ENCODE measurements at places on chromosomes 1 and 21.
A peak's percentile ranks its signal among the peaks of the same experiment; 100 is the strongest.

DNA sequence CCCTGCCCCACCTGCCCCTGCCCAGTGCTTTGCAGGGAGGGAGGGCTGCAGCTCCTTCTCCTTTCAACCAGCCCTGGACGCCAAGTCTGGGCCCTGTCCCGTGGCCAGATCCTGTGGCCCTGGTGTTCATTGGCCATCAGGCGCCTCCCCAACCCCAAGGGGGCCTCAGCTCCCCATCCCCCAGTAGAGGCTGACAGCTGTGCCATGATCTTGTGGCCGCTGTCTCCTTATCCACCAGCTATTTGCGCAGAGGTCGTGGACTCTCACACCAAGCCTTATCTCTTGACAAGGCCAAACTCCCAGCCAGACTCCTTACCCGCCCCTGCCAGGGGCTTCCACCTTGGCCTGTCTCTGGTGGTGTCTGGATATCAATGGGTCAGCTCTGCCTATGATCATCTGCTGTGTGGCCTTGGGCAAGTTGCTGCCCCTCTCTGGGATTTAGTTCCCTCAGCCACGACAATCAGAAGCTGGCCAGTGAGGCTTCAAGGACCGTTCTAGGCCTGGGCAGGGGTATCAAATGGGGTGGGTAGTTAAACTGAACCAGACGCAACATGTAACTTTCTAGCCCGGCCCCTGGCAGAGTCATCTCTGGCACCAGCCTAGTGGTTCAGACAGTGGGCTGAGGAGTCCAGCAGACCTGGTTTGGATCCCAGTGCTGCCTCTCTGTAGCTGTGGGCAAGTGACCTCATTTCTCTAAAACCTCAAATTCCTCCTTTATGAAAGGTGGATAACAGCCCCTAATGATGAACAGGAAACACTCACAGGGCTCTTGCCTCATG, 3.3 kb upstream of the COL8A2 start:
- no peak for DNase-seq

GRCh38 chr21:17402937-17403336, 109.9 kb upstream of the CXADR start:
- DNase-seq: no peak

DNA sequence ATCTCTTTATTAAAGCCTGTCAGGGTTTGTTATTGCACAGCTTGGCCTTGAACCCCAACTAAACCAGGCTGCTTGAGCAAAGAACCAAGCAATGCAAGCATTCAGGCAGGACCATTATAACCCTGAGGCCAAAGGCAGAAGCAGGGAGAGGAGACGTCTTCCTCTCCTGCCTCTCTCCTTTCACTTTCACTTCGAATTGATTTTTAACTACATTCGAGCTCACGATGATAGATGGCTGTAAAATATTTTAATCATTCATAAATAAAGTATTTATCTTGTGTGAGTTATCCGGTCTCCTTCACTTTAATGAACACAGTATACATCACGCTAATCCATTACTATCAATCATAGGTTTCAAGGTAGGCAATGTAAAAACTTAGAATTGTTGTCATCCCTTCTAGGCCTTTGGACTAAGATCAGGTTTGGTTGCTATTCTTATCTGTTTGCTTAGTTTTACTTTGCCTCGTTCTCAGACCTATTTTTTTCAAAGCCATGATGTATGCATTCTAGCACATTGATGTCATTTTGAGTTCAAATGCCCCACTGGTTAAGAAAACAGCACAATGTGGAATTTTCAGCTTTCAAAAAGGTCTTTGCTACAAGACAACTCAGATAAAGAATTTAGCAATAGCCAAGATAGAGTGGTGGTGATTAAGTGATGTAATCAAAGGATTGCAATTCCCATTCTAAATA, 480.2 kb upstream of the RUNX1 start:
- peak; percentile 50 for DNase-seq

DNA sequence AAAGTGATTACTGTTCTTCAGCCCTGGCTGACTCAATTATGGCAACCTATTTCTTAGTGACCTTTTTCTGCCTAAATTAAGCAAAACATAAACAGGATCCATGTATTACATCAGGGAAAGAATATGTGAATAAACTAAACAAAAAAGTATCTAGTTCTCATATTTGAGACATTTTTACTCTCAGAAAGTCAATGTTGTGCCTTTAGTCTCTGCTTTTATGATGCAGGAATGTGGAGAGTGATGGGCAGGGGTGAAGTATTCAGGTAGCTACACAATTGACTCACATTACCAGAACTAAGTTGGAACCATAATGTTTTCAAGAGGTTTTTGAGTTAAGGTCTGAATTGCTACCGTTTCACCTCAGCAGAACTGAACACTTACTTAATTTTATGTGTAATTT, 462.7 kb upstream of the CXADR start:
- no peak for DNase-seq

DNA sequence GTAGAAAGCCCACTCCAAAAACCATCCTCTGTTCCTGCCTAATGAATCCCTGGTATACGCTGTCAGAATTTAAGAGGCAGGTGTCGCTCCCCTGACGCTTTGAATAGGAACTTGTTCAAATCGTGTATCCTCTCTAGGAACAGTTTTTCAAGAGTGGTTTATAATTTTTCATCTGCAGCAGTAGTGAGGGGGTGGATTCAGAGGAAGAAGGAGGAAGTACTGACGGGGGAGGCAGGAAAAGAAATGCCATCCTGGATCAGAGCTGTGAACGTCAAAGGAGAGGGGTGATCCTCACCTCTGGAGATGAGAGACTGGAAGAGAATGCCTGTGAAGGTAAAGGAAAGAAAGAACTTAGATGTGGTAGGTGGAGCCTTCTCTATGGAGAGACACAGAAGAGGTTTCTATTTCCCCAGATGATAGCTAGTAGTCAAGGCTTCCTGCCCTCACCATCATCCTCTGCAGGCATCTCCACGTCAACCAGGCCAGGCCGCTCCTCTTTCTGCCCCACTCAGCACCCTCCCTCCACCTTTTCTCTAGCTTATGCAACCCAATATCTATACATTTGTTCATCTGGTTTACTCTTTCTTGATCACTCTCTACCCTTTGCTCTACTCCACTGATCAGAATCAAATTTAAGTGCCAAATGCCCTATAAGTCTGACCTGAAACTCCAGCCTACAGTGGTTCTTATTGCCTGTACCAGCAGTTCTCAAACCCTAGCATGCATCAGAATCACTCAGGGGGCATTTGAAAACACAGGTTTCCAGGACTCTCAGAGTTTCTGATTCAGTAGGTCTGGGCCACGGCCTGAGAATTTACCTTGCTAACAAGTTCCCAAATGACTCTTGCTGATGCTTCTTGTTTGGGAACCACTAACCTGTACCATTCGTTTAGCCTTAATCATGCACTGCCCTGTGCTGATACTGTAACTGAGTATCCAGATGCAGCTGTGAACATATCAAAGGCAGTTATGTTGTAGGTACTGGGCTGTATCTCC, 13.1 kb upstream of the BCL9 start:
- DNase-seq: no peak

DNA sequence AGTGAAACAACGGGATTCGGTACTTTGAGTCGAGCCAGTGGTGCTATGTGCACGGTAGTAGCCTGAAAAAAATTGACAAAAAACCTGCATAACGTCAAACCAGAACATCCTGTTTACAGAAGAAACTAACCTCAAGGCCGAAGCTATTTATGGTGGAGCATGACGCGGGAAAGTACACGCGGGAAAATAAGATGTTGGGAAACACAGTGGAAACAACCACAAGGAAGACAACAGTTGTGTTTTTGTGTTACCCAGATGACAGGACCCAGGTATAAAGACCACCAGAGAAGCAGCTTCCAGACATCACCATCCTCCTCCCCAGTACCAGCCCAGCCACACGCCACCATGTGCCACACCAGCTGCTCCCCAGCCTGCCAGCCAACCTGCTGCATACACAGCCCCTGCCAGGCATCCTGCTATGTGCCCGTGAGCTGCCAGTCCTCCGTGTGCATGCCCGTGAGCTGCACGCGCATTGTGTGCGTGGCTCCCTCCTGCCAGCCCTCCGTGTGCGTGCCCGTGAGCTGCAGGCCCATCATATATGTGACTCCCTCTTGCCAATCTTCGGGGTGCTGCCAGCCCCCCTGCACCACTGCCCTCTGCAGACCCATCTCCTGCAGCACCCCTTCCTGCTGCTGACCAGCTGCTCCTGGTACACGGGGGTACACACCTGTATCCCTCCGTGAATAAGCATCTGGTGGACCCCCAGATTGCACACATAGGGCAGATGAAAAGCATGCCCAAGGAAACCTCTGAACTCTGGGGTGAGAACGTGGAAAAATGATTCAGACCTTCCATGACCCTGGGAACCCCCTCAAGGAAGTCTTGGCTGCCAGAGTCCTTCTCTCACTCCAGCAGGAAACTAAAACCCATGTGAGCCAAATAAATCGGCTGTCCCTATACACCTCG, at the start of gene KRTAP12-3:
TSS of gene KRTAP12-3 (plus strand) at position 298 of the 906 bp plus-strand sequence. CDS start at position 346, 48 bp downstream.
- DNase-seq: no peak

DNA sequence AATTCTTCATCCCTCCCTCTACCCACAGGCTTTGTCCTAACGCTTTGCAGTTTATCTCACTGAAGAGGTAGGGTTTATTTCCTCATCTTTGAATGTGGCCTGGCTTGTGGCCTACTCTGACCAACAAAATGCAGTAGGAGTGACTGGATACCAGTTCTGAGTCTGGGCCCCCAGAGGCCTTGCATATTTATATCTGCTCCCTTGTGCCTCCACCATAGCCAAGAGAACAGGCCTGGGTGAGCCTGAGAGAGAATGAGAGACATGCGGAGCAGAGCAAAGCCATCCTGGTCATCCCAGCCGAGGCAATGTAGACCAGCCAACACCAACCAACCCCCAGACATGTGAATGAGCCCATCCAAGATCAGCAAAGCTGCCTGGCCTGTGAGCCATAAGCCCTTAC, 30.3 kb downstream of the SMIM12 start:
- no peak for DNase-seq

DNA sequence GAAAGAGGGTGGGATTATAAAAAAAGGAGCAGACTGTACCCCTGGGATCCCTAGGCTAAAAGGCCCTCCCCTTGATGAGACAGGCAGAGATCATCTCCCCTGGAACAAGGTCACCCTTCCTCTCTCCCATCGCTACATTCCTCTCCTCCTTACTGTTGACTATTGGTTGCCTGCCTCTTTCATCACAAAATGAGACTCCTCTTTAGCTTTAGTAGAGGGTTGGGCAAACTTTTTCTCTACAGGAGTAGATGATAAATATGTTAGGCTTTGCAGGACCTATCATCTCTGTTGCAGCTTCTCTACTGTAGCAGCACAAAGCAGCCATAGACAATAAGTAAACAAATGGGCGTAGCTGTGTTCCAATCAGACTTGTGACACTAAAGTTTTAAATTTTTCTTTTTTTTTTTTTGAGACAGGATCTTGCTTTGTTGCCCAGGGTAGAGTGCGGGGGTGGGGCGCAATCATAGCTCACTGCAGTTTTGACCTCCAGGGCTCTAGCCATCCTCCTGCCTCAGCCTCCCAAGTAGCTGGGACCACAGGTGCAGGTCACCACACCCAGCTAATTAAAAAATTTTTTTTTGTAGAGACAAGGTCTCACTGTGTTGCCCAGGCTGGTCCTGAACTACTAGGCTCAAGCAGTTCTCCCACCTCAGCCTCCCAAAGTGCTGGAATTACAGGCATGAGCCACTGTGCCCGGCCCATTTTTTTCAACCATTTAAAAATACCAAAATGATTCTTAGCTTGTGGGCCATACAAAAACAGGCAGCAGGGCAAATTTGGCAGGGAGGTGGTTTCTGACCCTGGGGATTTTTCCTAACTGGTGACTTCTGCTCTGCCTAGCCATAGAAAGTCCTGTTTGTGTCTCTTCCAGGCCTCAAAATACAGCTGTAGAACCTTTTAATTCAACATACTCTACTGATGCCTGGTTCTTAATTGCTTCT, 15.1 kb downstream of the MCL1 start:
- DNase-seq: no peak

DNA sequence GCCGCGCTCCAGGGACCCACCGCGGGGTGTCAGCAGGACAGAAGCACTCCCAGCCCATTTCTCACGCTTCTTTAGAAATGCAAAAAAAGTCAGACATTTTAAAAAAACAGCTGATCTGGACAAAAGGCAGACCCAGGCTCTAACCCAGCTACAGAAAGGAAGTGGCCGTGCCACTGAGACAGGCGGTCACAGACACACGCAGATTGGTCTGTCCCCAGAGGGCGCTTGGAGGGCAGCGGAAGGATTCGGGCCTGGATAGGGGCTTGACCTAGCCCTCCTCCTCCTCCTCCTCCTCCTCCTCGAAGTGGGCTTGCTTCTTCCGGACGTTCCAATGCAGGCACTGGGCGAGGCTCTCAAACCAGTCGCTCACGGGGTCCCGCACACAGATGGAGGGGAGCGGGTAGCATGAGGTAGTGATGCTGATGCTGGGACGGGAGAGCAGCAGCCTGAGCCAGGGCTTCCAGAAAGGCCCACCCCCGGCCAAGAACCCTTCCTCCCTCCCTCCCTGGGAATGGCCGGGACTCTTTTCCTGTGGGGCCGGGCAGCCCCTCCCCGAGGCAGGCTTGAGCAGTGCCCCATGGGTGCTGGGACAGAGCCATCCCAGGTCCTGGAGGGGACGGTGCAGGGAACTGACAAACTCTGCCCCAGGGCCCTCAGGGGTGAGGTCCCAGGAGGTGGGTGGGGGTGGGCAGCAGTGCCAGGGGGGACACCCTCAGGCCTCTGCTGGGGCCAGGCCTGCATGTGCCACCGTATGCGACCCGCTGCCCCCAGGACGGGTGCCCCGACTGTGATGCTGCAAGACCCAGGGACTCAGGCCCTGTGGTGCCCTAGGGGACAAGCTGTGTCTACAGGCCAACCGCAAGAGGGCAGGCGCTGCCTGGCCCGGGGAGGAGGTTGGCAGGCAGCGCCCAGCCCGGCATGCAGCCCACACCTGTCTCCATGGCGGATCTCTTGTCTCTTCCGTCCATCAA, 25.3 kb downstream of the NADK start:
- DNase-seq: no peak

DNA sequence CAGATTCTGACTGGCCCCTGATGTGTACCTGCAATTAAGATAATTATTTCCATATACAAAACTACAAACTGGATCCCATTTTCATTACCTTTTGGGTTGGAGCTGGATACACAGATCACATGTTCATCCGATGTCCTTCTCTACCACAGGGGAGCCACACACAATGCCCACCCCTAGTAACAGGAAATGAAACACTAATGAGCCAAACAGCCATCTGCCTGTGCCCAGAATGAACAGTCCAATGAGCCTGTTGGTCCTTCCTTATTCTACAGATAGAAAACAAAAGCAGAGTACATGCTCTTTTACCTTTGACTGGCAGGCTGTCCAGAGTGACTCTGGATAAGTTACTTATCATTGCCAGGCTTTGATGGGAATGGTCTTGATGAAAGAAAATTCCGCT, 68.6 kb downstream of the SIPA1L2 start:
- DNase-seq: no peak

DNA sequence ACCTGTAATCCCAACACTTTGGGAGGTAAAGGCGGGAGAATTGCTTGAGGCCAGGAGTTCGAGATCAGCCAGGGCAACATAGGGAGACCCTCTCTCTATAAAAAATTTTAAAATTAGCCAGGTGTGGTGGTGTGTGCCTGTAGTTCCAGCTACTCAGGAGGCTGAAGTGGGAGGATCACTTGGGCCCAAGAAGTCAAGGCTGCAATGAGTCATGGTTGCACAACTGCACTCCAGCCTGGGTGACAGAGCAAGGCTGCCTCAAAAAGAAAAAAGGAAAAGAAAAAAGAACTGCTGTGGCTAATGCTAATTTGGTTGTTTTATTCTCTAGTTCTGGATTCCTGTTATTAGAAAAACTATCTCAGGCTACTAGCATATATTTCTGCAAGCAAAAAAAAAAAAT, 29.8 kb downstream of the DBT start:
- no peak for DNase-seq

All from GM13976 (cell line).